ENCODE measurements at places on chromosomes 11 and 22.

- no peak for DNase-seq
Measured at GRCh38 chr11:117716521-117717440, 80.2 kb downstream of the DSCAML1 start.

- DNase-seq: no peak
Measured at GRCh38 chr11:130666781-130667251, 218.4 kb downstream of the ADAMTS15 start.

- DNase-seq: no peak
Measured at GRCh38 chr11:1459219-1459575, 27.4 kb downstream of the MOB2 start.

- no peak for DNase-seq
Measured at GRCh38 chr11:13102865-13103539, 93.9 kb downstream of the RASSF10 start.

DNA sequence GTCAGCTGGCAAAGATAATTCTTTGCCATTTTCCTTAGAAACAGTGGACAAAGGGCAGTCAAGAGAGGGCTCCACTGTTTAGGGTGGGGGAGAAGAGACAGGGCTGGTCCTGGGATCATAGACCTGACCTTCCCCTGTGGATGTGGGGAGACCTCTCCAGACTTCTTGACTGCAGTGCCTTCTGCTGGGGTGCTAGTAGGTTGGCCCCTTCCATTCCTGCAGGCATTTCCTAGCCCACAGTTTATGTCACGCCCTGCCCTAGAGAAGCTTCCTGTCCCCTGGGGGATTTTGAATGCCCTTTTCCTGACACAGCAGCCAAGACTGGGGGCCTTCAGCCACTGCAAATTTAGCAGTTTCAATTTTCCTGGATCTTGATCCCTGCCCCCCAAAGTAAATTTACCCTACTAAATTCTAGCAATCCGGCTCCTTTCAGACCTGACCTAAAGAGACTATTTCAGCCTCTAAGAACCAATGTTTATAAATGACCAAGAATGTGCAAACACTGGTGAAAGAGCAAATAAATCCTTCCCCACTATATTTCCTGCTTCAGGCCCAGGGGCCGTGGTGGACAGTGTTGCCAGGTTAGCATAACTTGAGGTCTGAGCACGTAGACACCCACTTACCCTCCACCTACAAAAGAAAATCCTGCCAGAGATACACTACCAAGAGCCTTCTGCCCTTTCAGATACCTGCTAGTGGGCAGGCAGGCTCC, 58.4 kb downstream of the PPFIBP2 start:
- peak; percentile 24 for DNase-seq

DNA sequence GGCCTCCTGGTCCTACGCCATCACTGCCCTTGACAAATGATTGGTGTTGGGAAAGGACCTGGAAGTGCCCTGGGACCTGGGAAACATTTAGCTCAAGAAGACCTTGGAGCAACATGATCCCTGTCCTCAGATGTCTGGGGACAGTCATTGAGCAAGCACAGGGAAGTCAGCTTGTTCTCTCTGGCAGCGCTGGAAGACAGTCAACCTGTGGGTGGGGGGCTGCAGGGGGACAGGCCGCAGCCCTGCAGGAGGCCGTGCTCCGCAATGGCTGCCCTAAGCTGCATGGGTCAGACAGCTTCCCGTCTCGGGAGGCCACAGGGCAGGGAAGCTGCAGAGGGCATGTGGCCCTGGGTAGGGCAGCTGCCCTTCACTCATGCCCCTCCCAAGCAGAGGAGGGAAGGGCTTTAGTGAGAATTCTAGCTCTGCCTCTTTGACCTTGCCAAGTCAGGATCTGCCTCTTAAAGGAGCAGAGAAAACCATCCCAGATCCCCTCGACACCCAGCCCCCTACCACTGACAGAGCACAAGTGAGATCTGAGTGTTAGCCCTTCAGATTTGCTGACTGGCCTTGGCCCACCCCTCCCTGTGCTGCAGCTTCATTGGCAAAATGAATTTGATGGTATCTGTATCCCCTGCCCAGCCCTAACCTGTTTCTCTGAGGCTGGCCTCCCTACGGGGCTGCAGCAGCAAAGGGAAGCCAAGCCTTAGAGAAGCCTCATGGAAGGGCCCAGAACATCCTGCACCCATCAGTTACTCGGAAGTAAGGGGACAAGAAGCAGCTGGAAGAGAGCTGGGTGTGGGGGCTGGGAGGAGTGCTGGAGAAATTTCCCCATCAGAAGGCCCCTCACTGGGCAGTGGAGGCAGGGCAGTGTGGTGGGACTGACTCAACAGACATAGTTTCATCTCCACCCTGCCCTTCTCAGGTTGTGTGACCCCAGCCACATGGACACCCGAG, 6.2 kb upstream of the SREBF2 start:
- no peak for DNase-seq

DNA sequence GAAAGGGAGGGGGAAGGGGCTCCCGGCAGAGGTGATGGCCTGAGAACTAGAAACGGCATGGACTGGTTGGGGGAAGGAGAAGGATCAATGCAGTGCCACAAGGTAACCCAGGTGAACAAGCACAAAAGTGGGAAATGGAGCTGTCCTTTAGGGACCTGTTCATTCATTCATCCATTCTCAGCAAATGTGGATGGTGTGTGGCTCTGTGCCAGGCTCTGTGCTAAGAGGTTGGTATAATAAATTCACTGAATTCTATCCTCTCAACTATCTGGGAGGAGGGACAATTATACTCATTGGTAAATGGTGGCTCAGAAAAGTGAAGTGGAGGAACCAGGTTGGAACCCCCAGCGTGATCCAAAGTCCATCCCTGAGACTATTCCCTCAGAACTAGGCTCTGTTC, 18.6 kb upstream of the ARAP1 start:
- DNase-seq: no peak

DNA sequence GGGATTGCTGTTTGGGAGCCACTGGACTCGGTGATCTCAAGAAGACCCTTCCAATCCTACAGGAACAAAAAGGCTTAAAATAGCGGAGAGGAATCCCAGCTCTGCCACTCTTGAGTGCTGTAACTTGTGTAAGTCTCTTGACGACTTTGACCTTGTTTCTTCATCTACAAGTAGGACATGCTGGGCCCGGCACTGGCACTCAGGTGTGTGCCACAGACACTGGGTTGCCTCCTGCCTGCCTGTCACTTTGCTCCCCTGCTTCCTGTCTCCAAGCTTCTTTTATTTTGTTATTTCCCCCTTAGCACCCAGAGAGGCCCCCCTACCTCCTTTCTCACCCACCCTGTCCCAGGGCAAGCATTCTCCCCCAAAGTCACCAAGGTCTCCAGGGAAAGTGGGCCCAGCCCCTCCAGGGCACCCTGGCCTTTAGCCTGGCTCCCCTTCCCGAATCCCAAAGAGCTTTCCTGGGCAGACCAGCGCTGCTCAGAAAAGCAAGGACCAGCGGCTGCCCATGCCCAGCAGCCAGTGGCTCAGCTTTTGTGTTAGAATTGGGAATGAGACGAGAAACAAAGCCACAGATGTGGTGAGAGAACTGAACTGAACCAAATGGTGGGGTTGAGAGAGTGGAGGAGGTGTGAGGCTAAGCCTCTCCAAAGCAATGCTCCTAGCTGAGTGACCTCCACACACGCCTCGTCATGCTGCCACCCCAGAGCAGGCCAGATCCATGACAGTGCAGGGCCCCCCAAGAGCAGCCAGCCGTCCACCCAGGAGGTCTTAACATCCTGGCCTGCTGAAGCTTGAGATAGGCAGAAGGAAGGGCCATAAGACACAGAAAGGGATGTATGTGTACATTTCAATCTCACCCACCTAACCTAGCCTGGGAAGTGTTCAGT, 4.5 kb downstream of the TRIM29 start:
- DNase-seq: no peak

DNA sequence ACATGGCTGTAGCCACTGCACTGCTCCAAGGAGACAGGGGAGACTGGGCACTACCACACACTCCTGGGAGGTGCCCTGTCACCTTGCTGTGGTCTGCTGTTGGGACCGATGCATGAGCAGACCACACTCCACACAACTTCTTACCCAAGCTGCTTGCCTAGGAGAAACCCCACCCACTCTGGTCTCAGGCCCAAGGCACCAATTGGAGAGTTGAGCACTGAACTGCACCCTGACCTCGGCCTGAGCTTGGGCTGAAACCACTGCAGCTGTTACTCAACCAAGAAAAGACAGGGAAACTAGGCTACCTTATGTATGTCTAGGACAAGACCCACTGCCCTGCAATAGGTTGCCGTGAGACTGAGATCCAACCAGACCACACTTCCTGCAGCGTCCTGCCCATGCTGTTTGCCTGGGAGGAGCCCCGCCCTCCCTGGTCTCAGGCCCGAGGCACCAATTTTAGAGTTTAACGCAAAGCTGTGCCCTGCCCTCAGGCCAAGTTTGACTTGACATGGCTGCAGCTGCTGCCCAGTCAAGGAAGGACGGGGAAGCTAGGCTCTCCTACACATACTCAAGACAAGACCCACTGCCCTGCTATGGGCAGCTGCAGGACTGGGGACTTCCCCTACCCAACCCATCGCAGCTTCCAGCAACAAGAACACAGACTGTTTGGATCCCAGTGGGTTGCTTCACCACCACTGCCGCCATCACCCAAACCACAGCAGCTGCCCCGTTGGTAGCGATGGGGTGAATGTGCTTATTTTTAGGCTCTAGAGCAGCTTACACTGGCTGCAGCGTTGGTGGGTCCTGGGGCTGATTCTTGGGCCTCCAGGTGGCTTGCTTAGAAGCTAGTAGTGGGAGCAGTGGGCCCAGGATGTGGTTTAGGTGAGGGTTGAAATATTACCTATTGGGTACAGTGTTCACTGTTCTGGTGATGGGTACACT, 66.8 kb downstream of the BRD1 start:
- DNase-seq: peak; percentile 82

GRCh38 chr11:72298931-72299330, 55.0 kb upstream of the PHOX2A start:
- no peak for DNase-seq

DNA sequence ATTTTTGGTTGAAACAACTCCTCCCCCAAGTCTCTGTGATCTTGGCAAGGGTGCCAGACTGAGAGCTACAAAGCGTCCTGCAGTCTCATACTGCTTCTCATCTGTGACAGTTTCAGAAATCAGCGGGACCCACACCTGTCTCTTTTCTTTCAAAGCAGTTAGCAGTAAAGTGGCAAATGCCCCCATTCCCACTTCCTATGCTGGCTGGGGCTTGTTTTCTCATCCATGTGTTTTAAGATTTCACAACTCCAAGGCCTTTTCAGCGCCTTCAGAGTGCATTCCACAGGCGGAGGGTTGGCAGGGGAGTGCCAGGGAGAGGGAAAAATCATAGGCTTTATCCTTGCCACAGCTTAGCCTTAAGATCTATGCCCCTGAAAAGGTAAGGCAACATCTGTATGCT, 493.5 kb downstream of the OPCML start:
- peak; percentile 0 for DNase-seq

GRCh38 chr22:45579306-45579705, 76.6 kb downstream of the FBLN1 start:
- no peak for DNase-seq

DNA sequence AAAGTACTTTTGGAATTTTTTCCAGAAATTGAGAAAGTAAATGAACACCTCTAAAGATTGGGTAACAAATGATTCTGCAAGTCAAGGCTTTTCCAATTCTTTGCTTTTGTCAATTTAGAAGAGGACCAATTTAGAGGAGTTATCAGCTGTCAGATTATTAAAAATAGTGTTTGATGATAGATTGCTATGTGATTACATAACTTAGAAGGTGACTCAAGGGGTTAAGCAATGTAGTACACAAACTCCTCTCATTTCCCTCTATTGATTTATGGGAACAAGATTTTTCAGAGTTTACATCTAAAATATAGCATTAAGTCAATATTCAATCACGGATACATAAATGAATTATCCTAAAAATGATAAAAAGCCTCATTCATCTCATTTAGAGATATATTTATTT, 70.3 kb downstream of the INSC start:
- DNase-seq: no peak

GRCh38 chr22:32539631-32540421, 65.2 kb downstream of the FBXO7 start:
- DNase-seq: peak; percentile 90

- no peak for DNase-seq
Measured at GRCh38 chr11:118343248-118343647, 743 bp upstream of the CD3D start.

DNA sequence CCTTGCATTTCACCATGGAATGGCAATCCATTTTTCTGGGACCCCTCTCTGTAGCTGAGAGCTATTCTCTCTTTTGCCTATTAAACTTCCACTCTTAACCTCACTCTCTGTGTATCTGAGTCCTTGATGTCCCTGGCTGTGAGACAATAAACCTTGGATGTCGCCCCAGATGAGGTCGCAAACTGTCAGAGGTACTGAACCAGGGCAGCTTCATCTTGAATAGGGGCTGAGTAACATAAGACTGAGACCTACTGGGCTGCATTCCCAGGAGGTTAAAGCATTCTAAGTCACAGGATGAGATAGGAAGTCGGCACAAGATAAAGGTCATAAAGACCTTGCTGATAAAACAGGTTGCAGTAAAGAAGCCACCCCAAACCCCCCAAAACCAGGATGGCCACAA, 68.0 kb downstream of the RSF1 start:
- no peak for DNase-seq

DNA sequence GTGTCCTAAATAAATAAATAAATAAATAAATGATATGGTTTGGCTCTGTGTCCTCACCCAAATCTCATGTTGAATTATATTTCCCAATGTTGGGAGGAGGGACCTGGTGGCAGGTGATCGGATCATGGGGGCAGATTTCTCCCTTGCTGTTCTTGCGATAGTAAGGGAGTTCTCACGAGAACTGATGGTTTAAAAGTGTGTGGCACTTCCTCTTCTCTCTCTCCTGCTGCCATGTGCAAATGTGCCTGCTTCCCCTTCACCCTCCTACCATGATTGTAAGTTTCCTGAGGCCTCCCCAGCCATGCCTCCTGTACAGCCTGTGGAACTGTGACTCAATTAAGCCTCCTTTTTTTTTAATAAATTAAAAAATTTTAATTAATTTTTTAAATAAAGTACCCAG, 138.2 kb downstream of the FBXO7 start:
- DNase-seq: no peak

GRCh38 chr11:3825473-3826154, 15.1 kb downstream of the RHOG start:
- DNase-seq: no peak

DNA sequence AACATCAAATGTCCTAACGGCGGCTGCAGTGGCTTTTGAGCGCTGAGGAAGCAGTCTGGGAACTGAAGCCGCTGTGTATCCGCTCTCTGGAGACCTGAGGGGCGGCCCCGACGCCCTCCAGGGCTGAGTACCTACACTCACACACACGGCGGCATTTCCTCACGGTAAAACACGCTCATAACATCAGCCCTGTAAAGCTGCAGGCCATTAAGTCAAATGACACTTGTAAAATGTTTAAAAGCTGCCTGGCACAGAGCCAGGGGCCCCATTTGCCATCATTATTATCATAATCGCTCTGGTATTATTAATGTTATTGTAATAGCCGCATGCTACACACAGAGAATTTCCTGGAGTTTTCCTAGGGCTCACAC, 5.1 kb downstream of the CARS1 start:
- no peak for DNase-seq

All from SJCRH30 (cell line).